ENCODE measurements at places on chromosomes 6 and 20. TPM values are rescaled to one million over a fixed set of nuclear protein-coding genes. Genes with fewer than 3 reads are reported as not detected.

DNA sequence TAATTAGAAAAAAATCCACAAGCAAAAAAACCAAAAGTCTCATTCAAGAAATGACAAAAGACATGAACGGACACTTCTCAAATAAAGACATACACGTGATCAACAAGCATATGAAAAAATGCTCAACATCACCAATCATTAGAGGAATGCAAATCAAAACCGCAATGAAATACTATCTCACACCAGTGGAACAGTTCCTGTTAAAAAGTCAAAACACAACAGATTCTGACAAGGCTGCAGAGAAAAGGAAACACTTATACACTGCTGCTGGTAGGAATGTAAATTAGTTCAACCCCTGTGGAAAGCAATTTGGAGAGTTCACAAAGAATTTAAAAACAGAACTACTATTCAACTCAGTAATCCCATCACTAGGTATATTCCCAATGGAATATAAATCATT lies 58.0 kb downstream of the IRAK1BP1 start:
- DNase-seq: no peak

GRCh38 chr20:1672728-1673127 lies 15.1 kb upstream of the SIRPG start:
- no peak for DNase-seq

DNA sequence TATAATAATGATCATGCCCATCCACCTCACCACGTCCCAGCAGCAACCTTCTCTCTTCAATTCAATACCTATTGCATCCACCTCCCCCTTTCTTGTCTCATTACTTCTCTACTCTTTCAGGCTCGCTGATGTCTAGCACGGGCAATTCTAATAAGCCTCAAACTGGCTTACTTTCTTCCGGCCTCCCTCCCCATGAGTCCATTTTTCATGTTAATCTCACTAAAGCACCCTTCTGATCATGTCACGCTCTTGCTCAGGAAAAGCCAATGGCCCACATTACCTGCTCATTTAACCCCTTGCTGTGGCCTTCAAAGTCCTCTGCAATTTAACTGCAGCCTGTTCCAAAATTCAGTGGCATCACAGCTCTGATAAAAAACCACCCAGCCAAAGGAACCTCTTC lies 105.1 kb downstream of the UTRN start:
- no peak for DNase-seq

DNA sequence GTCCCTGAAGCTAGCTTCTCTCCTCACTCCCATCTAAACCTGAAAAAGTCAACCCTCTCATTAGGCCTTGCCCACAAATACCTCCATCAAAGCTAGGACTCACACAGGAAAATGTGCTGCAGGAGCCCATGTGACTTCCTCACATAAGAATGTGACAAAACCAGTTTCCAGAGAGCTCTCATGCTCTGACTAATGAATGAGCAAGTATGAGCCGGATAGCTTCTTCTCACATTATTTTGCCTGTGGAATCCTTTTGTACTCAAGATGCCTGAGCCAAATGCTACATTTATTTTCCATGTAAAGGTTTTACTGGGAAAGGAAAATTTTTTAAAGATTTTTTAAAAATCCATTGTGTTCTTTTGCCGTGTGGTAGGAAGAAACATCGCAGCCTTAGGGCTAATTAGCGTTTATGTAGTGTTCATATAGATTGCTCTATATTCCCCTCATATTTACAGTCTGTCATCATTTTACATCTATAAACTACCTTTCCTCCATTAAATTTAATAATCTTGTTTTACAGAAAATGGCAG lies 68.6 kb upstream of the CCN6 start:
- peak; percentile 56 for DNase-seq

- DNase-seq: no peak
Measured at GRCh38 chr6:122651031-122651430, 40.8 kb downstream of the PKIB start.

GRCh38 chr6:156256161-156256560 lies 521.0 kb upstream of the ARID1B start:
- DNase-seq: no peak

DNA sequence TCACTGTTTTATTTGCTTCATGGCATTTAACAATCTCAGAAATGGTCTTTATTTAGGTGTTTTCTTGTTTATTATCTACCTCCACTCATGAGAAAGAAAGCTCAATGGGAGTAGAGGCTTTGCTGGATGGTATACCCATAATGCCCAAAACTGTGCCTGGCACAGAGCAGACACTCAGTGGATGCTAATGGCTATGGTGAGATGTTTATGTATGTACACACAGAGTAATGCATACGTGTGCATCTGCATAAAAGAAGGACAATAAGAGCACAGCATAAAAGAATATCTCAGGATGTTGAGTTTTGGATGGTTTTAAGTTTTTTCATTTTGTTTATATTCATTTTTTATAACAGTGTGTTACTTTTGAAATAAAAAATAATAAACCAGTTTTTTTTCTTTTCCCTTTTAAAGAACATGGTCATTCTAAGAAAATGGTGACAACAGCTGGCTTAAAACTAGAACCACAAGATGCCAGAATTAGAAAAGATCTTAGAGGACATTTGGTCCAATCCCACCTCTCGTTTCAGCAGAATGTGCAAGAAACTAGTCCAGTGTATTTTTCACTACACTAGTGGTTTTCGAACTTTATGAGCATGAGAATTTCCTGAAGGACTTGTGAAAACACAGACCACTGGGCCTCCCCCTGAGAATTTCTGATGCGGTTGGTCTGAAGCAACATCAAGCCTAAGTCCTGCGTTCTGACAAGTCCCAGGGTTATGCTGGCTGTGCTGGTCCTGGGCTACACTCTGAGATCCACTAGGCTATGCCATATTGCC lies 131.9 kb downstream of the FYN start:
- DNase-seq: no peak

GRCh38 chr6:141659582-141659981 lies 473.1 kb upstream of the GJE1 start:
- no peak for DNase-seq

DNA sequence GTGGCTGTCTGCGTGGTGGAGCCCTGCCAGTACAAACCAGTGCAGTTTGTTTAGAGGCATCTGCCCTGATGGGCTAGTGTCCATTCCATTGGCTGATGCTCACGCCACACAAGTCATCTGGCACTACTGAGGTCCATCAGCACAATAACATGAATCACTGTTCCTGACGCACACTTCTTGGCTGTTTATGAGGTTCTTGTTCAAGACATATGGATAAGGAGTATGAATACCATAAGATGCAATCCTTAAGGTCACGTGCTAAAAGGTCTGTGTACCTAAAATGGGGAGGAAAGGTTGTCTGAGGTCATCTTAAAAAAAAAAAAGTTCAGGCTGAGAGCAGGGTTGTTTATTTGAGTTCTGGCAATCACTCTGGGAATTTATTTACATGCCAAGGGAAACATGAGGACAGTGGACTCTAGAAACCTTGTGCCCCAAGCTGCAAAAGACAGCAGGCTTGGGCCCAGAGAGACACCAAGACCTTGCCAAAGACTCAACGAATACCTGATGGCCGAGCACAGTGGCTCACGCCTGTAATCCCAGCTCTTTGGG lies 54.1 kb upstream of the SHLD1 start:
- no peak for DNase-seq

DNA sequence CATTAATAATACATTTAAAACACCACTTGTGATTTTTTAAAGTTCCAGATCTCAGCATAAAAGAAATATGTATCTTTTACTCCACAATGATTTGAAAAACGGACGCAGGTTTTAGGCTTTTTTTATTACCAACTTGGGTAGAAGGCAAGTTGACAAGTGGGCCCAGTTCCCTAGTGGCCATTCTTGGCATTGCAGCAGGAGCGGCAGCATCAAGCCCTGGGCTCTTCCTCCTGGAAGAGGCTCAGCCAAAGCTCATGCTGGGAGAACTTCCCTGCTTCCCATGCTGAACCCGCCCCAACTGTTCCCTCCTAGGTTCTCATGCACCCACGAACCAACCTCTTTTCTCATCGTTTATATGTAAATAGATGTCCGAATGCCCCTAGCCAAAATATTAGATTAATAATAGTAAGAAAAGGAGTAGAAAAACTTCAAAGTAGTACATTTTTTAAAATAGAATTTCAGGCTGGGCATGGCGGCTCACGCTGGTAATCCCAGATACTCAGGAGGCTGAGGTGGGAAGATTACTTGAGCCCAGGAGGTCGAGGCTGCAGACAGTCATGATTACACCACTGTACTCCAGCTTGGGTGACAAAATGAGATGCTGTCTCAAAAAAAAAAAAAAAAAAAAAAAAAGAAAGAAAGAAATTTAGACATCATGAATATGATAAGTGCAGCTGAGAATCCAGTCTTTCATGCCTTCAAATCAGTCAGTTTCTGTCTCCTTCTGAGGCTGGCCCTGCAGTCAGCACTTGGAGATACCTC lies 18.2 kb upstream of the MYB start:
- no peak for DNase-seq

DNA sequence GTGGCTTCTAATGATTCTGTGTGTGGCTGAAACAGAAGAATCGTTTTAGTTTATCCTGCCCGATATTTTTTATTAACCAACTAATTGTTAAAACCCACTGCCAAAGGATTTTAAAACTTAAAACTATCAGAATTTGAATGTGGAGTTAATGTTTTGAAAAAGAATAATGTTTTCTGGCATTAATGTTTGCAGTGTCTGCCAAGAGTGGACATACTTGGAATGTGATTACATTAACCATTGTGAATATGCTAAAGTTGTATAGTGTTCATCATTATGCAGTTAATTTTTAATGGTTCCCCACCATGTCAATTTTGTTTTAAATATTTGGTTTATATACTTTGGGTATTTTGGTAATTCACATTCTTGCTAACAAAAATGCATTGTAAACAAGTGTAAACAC lies 24.4 kb downstream of the DCBLD1 start:
- DNase-seq: no peak

DNA sequence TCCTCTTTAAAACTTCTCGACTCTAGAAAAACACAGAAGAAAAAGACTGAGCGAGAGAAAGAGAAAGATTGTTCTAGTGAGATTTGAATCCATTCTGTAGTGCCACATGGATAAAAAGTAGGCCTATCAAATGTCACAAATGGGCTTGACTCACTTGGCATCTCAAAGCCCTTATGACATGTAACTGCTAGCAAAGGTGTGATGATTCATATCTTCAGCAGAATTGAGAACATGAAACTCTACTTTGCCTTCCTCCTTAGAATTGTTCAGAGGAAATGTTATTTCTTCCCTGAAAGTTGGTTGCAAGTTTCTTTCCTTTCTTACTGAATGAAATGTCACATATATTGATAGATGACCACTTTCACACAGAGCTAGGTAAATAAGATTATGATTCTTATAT lies 40.4 kb upstream of the DUSP22 start:
- DNase-seq: no peak

- no peak for DNase-seq
Measured at GRCh38 chr6:132490024-132490423, 22.9 kb downstream of the STX7 start.

DNA sequence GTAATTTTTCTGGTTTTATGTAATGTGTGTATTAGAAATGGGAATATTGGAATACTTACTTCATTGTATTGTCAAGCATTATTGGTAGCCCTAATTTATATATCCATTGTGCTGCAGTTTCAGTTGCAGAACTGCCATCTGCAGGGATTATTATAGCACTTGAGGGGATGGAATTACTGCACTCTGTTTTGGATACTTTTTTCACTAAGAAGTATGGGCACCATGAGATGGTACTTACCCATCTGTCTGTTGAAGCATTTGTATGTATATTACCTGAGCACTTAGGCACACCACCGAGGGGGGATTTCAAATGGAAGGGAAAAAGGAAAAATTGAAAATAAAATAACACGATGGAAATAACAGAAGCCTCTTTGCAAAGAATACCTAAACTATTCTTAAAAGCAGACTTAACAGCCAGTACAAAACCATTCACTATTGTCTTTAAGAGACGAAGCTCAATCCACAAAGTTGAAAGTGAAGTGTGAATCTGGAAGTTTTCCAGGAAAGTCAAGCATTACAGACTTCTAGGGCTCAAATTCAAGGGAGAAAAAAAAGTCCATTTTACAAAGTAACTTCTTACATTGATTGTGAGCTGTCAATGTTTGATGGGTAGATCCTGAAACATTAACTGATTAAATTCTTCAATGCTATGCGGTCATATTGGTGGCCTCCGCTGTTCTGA lies 318.7 kb downstream of the SOX4 start:
- no peak for DNase-seq

- DNase-seq: no peak
Measured at GRCh38 chr6:116975600-116975999, 98.6 kb downstream of the RFX6 start.

GRCh38 chr6:166989427-166990032 lies 9.7 kb upstream of the CEP43 start:
- DNase-seq: no peak

GRCh38 chr6:38637756-38638155 lies 2.0 kb downstream of the BTBD9 start:
- DNase-seq: no peak

- no peak for DNase-seq
Measured at GRCh38 chr20:62321521-62321948, 18.7 kb downstream of the ADRM1 start.

DNA sequence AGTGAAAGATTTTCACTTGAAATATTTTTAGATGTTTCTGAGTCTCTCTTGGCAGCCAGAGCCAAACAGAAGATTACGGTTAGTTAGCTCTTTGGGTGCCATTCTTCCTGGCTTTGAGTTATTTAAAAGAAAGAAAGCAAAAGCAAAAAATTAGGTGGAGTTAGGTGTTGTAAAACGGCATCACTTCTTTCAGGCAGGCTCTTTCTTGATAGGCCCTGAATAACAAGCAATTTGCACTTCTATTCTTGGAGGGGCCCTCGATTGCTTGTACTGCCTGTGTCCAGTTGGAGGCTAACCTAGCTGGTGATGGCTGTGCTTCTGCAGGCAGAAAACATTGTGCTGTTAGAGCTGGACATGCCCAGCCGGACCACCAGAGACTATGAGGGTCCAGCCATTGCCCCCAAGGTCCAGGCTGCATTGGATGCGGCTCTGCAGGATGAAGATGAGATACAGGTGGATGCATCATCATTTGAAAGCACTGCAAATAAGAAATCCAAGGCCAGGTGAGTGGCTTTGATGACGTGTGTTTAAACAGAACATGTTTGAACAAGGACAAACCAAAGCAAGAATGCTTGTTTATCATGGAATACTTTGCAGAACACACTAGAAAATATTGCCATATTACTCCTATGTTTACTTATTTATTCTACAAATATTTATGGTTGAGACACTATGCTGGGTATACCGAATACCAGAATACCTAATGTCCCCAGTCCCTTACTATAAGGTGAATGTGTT lies 28.1 kb upstream of the ASXL1 start:
- no peak for DNase-seq

The PCSK2 gene
- 2.2 TPM for total RNA-seq

The SLC32A1 gene
- not detected for total RNA-seq

The EDN1 gene
- total RNA-seq: 6.3 TPM

The TUBB1 gene
- total RNA-seq: 3.3 TPM

The RFX6 gene
- total RNA-seq: not detected

The MOG gene
- total RNA-seq: not detected

The VSX1 gene
- 0.10 TPM for total RNA-seq

The TSPO2 gene
- 0.79 TPM for total RNA-seq

The ENPP3 gene
- 2.0 TPM for total RNA-seq

All from skin of body (tissue), 3 donors.